Stimulated activated CD4-positive, alpha-beta T cell treated with anti-CD3 and anti-CD28 coated beads, Interleukin-1b, Interleukin-23, amount 100 ng/mL, for 4 hours (primary cell): ENCODE measurements at places on chromosomes 6 and 20.

GRCh38 chr6:30913721-30914075 is 340 bp upstream of the VARS2 start:
- DNase-seq: no peak

- DNase-seq: peak; percentile 58
Measured at GRCh38 chr6:43723737-43724295, 36.2 kb upstream of the MRPS18A start.

GRCh38 chr6:29851190-29851589 is 23.6 kb downstream of the HLA-G start:
- no peak for DNase-seq

DNA sequence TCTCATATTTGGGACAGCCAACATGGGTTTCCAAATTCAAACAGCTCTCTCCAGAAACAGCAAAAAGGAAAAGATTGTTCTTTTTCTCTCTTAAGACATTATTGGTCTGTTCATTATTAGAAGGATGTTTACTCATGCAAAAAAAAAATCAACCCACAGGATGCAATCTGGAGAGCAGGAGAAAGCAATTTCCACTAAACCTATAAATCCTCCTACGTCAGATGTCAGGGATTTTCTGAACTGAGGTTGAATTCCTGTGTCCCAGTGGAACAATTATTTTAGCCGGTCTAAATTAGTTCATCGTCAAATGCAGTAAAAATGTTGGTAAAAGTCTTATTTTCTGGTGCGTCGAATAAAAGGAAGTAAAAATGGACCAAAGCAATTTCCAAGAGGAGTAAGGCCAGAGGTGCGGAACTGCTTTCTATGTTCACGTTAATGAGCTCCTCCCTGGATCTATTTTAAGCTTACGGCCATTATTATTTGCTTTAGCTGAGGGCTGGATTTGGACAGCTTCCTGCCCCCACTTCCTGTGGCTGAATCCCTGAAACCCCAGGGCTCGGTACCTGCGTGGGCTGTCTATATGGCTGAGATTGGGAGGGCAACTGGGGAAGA is at the start of gene GABRR1:
GABRR1 (minus strand) TSS at position 60 of the 612 bp plus-strand sequence; CDS start at position 24, 36 bp downstream.
- DNase-seq: no peak

DNA sequence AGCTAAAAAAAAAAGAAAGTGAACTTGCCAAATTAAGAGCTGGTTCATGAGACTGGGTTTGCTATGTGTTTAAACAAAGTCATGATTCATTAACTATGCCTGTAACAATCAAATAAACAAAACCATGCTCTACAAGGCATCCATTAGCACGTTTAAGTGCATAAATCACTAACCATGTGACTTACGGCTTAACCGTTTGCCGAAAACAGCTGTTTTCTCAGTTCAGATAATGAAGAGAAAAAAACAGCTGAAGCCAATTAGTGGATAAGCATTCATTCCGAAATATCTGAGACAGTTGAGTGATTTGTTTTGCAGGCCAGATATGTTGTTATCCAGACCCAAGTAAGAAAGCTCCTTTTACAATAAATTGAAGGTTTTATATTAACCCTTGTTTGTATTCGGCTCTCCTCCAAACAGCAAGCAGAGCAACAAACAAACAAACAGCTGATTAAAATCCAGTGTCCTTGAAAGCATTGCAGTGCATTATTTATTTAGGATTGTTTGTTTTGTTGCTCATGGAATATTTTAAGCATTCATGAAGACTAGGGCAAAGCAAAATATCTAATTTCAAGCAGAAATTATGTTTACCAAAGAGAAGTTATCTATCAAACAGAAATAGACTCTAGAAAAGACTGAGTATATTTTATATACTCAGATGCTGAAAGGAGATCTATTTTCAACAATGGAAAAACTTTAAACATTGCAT is 343.5 kb downstream of the RFPL4B start:
- no peak for DNase-seq
